ENCODE measurements at places on chromosomes 16 and 17.
A peak's percentile ranks its signal among the peaks of the same experiment; 100 is the strongest.

DNA sequence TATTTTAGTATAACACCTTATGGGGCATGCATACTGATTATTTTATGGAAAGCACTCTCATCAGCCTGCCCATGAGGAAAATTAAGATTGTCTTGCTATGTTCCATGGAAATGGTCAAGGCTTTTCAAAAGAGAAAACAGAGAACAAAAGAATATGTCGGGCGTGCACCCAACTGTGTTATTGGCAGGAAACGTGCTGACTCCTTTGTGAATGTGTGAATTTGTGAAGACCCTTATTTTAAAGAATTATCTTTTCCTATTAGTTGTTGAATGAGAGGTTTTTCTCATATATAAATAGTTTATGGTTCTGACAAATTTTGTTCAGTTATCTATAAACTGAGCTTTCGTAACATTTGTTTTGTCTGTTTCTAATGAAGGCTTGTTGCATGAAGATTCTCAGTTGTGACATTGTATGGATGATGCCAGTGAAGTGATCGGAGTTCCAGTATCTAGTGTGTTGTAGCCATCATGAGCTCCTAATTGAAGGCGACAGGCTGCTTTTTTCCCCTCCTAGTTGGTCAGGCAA, 180.0 kb downstream of the BCAS3 start:
- DNase-seq: no peak

DNA sequence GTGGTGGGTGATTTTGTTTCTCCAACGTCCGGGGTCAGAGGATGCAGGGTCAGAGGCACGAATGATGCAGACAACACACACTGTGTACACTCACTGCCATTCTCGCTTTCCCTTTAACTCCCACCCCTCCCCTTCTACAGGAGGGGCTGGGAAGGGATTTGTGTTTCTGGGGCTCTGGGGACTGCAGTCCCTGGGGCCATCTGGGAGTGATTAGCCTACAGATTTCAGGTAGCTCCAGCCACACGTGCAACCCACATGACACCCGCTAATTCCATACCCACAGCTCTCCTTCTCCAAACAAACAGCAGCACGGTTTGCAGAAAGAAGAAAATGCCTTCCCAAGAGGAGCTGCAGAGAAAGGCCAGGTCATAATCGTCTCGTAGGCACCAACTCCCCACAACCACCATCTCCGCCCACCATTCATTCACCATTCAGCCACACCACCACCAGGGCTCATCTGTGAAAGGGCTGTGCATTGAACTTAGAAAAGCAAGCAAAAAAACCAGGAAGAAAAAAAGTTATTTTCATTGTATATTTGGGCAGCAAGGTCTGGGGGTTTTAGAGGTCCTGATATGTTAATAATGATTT, 9.4 kb upstream of the SOX9 start:
- DNase-seq: no peak

GRCh38 chr16:4265676-4266075, 7.1 kb downstream of the TFAP4 start:
- no peak for DNase-seq

DNA sequence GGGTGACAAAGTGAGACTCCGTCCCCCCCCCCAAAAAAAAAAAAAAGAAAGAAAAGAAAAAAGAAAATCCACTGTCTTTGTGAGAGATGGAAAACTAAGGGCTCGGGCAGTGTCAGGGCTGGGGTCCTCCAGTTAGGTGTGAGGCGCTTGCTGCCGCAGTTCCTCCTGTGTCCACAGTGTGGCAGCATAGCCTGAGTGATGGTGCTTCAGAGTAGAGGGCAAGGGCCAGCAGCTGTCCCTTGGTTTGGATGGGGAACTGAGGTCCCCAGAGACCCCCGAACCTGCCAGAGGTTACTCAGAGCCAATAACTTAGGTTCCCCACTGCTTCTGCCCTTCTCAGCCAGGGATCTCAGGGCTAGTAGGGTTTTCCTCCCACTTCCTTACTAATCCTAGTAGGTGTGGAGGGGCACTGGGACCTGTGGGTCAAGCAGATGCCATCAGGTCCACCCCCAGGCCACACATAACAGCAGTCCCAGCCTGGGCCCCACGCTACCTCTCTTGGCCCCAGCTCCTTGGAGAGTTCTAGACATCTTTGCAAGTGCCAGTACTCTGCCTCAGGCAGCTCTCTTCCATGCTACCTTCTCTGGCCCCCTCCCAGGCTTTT, 7.9 kb upstream of the LLGL1 start:
- DNase-seq: peak; percentile 82

All from naive thymus-derived CD8-positive, alpha-beta T cell (primary cell).